ENCODE measurements at places on chromosomes 3 and 15. TPM values are rescaled to one million over a fixed set of nuclear protein-coding genes. Genes with fewer than 3 reads are reported as not detected.

GRCh38 chr15:100592898-100593297, 9.1 kb downstream of the LINS1 start:
- DNase-seq, result no peak

- no peak for DNase-seq
These were observed 5.4 kb downstream of the ZBTB47 start for GRCh38 chr3:42658771-42659390.

Gene TMEM158
- 2.0 TPM for total RNA-seq

- DNase-seq, result no peak
These were observed 8.6 kb downstream of the VPS8 start for GRCh38 chr3:184820525-184820924.

DNA sequence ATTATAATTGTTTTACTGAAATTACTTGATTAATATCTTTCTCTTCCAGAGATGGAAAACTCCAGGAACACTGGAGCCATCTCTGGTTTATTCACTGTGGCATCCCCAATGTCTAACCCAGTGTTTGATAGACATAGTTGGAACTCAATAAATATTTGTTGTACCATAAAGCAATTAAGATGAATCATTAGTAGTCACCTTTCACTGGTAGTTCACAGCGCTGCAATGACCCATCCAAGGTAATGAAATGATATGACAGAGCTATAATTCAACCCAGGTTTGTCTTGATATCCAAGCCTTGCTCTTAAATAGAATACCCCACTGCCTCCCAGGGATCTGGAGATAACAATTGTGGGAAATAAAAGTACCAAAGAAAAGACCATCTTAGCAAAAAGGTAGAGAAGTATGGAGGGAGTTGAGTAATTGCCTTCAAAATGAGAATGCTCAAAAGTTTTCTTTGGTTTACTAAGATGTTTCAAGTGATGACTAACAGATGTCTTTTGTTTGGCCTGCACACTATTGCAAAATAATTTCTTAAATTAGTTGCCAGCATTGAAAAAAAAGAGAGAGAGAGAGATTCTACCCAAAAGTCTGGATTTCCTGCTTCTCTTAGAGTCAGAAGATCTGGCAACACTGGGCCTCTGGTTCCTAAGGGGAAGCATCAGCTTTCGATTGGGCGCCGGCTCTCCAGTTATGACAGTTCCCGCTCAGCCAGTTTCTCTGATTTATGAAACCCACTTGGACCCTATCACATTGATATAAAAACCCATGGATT, 348.5 kb downstream of the ERC2 start:
- no peak for DNase-seq

- no peak for DNase-seq
These were observed 951 bp downstream of the TARS3 start for GRCh38 chr15:101723171-101723873.

GRCh38 chr3:79405183-79405582, 362.6 kb downstream of the ROBO1 start:
- DNase-seq, result no peak

DNA sequence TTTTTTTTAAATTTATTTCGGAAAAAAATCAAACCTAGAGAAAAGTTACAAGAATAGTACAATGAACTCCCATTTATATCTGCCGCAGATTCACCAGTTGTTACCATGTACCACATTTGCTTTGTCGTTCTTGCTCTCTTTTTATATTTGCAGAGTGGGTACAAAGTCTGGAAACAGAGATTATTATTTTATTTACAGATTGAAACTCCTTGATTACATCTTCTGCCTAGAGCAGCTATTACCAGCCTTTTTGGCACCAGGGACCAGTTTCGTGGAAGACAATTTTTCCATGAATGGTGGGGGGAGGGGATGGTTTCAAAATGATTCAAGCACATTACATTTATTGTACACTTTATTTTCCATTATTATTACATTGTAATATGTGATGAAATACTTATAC, 8.3 kb downstream of the MEF2A start:
- no peak for DNase-seq

- no peak for DNase-seq
These were observed 128.6 kb downstream of the POLR2M start for GRCh38 chr15:57835119-57835518.

DNA sequence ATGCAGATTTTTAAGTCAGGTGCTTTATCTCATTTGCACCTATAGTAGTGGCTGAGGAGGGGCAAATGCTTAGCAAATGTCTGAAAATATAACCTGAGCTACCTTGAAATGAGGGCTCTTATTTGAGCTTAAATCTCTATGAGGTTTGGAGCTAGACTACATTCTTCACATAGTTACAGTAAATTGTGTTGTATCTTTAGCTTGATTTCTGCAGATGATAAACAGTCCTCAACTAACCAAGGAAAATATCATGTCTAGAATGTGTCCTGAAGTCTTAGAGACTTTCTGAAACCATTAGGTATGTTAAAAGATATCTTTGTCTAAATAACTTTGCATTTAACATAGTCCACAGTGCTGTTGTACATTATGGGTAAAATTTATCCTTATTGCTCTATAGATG, 127.6 kb downstream of the ATP1B3 start:
- DNase-seq, result no peak

- DNase-seq, result no peak
These were observed 43.7 kb downstream of the MECOM start for GRCh38 chr3:169619793-169620192.

- DNase-seq, result no peak
These were observed 210.5 kb downstream of the FGF12 start for GRCh38 chr3:192516820-192517219.

GRCh38 chr3:99833617-99834205, 16.0 kb downstream of the CMSS1 start:
- no peak for DNase-seq

DNA sequence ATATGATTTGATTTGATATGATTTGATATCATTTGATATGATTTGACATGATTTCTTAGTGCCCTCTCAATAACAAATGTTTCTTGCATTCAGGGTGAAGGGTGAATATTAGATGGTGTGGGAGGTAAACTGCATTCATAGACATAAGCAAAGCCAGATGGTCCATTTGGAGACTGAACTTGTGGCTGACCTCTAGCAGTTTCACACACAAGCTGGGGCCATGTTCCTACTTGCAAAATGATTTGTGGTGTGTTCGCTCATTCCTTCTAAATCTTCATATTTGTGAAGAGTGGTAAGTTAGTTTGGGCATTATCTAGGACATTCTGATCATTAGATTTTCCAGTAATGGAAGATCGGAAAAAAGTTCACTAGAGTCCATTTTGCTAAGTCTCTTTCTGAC, 40.5 kb upstream of the CCR4 start:
- DNase-seq, result no peak

DNA sequence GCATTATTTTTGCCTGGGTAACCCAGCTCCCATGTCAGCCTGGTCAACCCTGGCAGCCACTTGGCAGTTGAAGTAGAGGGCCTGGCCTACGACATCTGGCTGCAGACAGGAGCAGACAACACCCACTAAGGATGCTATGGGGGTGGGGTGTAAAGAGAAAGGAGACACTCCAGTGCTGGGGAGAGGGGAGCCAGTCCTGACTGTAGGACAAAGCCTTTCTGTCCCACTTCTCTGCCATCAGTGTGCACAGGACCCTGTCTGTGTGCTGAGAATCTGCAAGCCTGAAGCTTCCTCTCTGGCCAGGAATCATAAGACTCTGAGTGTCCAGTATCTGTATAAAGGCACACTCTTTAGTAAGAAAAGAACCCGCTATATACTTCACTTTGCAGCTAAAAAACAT, 96.3 kb upstream of the CHRM5 start:
- DNase-seq, result no peak

- no peak for DNase-seq
These were observed 2.6 kb upstream of the ZSCAN2 start for GRCh38 chr15:84598250-84598649.

Gene BHLHE40
- total RNA-seq, result 51.5 TPM

- no peak for DNase-seq
These were observed 309.3 kb upstream of the PLSCR5 start for GRCh38 chr3:146914409-146914808.

Gene PHLDB2
- 14.6 TPM for total RNA-seq

Gene RASL12
- total RNA-seq, result 6.6 TPM

DNA sequence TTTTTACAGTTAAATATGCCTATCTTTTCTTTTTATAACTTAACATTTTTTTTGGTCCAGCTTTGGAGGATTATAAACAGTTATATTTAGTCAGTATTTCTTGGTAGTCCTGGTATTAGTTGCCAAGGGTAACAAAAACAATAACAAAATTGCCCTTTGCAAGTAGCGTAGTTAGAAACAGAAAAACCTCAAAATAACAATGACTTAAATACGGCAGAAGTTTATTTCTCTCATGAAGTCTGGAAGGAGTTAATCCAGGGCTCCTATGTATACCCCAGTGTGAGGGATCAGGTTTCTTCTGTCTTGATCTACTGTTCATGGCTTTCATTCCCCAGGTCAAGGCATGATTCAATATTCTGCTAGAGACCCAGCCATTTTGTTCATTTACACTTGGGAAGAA, 14.1 kb upstream of the MYH15 start:
- DNase-seq, result no peak

- DNase-seq, result no peak
These were observed 46.2 kb upstream of the PRTG start for GRCh38 chr15:55789066-55789660.

DNA sequence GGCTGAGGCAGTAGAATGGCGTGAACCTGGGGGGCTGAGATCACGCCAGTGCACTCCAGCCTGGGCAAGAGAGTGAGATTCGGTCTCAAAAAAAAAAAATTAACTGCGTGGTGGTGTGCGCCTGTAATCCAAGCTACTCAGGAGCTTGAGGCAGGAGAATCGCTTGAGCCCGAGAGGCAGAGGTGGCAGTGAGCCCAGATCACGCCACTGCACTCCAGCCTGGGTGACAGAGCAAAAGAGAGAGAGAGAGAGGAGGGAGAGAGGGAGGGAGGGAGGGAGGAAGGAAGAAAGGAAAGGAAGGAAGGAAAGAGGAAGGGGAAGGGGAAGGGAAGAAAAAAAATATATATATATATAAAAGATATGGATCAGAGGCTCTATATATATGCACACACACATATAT, 6.0 kb downstream of the TM4SF19 start:
- no peak for DNase-seq

DNA sequence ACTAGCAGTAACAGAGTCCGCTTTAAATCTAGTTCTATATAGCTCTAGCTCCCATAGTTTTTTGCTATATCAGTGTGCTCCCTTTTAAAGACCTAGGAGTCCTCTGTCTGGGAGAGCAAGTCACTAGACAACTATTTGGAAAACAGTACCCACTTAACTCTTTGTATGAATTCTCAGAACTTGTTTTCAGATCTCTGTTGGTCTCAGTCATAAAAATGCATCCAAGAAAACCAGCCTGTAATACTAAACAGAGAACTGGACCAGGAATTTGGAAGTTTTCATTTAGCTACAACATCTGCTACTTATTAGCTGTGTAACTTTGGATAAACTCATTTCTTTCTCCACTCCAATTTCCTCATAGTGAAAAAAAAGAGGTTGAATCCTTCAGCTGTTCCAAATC, 56.9 kb upstream of the C3orf49 start:
- DNase-seq, result no peak

DNA sequence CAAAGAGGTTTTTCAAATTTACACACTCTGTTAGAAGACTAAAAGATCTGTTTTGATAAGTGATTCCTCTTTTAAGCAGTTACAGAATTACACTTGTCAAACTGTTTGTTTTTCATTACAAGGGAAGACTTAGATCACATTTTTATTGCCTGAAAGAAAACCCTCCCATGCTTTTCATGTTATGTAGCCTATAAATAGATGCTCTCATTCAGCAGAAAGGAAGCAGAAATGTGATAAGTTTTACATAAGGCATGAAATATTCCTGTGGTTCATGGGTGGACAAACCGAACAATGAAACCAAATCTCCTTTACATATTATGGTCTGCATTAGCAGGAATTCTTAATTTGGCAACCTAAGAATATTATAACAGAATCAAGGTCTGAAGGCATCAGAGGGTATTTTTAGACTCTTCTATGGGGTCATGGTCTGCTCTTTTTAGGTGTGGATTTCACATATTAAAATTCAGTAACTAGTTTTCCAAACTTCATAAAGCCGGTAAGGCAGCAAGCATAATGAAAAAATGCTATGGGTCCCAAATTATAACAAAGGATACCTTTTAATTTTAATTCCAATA, 37.3 kb upstream of the FXR1 start:
- DNase-seq, result no peak

- no peak for DNase-seq
These were observed 176.6 kb downstream of the PYDC2 start for GRCh38 chr3:191637611-191638010.

- DNase-seq, result no peak
These were observed 3.7 kb downstream of the MDFIC2 start for GRCh38 chr3:70308760-70309159.
